ENCODE measurements at places on chromosomes 16 and 17. TPM values are rescaled to one million over a fixed set of nuclear protein-coding genes. Genes with fewer than 3 reads are reported as not detected.

Gene SLC22A31
- 5.4 TPM for total RNA-seq

Gene PRSS21
- 77.4 TPM for total RNA-seq

Gene TEKT3
- total RNA-seq = not detected

Gene TBC1D26
- 0.85 TPM for total RNA-seq

Gene ATP2A1
- total RNA-seq = 8.3 TPM

Gene HS3ST6
- total RNA-seq = not detected

- peak; percentile 25 for DNase-seq
These were observed 66.0 kb upstream of the ZNF423 start for GRCh38 chr16:49921791-49922456.

DNA sequence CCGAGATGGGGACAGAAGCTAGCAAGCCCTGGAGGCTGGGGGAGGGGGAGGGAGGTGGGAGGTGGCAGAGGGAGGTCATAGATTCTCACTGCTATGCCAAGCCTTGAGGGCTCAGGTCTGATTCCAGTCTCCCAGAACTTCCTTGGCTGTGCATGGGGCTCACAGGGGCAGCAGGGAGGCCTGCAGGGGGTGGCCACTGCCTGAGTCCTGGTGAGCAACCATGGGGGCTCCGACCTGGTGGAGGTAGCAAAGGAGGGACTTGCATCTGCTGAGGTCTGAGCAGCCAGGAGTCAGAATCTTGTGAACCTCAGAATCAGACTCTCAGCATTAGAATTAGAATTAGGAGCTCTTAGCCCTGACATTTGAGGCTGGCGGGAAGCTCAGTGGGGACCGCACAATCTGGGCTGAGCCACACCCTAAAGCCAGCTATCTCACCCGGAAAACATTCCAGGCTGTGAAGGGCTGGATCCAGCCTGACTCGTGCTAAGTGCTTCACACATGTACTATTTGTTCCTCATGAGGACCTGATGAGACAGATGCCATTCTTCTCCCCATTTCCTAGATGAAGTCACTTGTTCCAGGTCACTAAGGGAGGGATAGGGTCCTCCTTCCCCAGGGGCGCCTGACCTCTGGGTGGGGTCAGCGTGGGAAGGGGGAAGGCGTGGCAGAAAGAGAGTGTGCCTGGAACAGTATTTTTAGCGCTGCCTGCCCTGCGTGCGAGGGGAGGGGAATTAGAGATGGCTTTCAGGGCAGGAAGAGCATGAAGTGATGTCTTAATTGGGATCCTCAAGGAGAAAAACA lies 17.3 kb upstream of the KCNJ12 start:
- DNase-seq = peak; percentile 55

DNA sequence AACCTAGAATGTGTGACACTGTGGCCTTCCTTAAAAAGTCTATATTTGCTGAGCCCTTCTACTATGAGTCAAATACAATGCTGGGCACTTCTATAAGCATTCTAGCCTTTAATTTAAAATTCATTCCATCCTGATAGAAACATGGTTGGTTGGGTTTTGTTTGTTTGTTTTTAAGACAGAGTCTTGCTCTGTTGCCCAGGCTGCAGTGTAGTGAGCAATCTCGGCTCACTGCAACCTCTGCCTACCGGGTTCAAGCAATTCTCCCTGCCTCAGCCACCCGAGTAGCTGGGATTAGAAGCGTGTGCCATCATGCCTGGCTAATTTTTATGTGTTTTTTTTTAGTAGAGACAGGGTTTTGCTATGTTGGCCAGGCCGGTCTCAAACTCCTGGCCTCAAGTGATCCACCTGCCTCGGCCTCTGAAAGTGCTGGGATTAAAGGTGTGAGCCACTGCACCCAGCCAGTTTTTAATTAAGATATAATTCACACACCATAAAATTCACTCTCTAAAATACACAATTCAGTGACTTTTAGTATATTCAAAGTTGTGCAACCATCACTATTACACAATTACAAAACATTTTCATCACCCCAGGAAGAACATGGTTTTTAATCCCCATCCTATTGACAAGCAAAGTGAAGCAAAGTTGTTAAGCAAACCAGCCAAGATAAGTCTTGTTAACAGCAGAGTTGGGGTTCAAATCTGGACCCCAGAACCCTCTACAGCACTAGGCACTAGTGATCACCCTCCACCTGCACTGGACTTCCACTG lies 42.8 kb downstream of the CMTM4 start:
- no peak for DNase-seq

DNA sequence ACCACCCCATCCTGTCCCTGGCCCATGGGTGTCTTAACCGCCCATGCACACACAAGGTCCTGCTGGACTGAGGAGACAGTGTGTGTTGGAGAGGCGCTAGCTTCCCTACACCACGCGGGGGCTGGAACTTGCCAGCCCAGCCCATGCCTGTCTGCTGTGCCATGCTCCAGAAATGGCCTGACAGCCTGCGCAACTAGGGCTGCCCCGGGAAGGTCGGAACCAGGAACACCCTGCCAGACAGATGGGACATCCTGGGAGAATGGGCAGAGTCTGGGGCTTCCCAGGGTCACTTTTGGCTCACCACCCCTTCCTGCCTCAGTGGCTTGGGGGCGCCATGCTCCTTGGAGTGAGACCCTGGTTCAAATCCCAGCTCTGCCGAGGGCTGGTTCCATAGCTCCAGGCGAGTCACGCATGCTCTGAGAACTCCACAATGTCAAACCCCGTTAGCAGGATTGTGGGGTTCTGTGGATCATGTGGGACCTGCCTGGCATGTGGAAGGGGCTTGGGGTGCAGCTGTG lies 36.2 kb downstream of the SREBF1 start:
- no peak for DNase-seq

GRCh38 chr17:6574687-6575595 lies 18.6 kb upstream of the PITPNM3 start:
- no peak for DNase-seq

DNA sequence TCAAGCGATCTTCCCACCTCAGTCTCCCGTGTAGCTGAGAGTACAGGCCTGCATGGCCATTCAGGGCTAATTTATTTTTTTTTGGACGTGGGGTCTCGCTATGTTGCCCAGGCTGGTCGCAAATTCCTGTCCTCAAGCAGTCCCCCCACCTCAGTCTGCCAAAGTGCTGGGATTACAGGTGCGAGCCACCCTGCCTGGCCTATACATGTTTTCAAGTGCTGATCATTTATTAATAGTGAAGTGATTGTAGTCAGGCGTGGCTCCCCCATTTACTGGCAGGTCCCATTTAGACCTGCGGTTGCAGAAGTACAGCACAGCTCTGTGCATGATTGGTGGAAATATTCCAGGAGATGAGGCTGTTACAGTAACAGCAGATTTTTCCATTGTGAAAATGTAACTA lies 8.4 kb downstream of the FOXK2 start:
- no peak for DNase-seq

DNA sequence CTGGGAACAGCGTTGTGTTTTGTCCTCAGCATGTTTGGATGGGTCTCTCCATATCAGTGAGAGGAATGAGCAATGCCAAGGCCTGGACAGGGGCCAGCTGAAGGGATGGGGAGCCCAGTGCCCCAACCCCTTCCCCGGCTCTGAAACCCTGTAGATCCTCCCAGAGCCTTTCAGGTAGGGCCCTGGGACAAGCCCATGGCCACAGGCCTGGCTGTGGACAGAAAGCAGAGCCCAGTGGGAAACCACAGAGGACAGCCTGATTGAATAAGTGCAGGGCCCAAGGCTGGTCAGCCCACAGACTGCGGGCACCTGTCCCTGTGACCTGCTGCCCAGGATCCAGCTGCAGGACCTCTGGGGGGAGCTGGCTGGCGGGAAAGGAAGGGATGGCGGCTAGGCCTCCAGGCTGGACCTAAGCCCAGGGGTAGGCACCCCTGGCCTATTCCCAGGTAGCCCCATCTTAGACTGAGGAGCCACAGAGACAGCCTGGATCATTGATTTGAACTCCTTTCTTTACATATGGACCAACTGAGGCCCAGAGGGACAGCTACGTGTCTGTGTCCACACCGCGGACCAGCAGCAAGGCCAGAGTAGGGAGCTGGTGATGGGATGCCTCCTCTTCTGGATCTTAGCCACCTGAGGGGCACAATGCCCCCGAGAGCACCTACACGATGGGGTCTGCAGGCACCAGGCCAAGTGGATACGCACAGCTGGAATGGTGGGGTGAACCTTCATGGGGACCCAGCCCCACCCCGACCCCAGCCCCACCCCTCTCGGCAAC lies 1.3 kb downstream of the CCDC102A start:
- DNase-seq = no peak

GRCh38 chr17:75075597-75076336 lies 12.0 kb upstream of the SLC16A5 start:
- no peak for DNase-seq

- DNase-seq = no peak
These were observed 15.8 kb upstream of the KRT20 start for GRCh38 chr17:40900809-40901356.

DNA sequence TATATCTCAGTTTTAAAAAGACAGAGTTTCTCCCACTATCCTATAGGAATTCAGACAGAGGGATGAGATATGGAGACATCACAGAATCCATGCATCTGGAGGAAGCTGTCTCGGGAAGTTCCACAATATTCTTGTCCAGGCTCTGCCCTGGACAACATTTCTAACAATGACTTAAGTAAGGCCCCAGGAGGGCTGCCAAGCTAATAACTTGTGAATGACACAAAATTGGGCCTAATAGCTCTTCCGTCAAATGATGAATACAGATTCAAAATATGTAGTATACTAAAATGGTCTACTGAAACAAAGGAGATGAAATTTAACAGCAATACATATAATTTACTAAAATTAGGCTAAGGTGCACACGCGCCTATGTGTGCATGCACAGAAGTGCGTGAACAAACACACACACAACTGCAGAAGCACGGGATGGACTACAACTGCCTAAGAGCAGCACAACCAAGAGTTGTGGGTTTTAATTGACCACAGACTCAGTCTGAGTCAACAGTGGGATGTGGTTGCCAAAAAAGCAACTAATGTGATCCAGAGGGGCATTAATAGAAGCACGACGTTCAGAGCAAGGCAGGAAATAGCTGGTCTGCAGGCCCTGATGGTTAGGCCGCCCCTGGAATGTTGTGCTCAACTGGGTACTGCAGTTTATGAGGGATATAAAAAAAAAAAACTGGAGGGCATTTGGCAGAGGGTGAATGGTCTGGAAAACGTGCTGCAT lies 26.3 kb upstream of the HS3ST2 start:
- DNase-seq = peak; percentile 55

- no peak for DNase-seq
These were observed 13.9 kb downstream of the CYB5D2 start for GRCh38 chr17:4156750-4157381.

GRCh38 chr16:2751577-2752034 lies 832 bp upstream of the SRRM2 start:
- DNase-seq = no peak

- peak; percentile 70 for DNase-seq
These were observed 37.7 kb upstream of the SREBF1 start for GRCh38 chr17:17874478-17874877.

- DNase-seq = no peak
These were observed 26.0 kb upstream of the PRKCA start for GRCh38 chr17:66276328-66276937.

DNA sequence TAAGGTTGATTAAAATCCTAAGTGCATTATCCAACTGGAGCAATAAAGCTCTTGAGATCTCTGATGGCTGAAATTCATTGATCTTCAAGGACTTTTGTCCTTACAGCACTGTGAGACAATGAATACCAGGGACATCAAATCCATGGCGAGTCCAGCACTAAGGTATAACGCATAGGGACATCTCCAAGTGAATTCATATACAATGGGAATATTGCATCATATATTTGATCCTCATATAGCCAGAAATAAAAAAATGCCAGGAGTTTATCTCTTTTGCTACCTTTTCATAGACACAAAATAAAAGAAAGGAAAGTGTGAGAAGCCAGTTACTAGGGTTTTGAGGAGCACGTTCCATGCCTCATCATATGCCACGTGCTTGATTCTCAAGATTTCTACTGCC lies 112.5 kb upstream of the CDH13 start:
- DNase-seq = no peak

DNA sequence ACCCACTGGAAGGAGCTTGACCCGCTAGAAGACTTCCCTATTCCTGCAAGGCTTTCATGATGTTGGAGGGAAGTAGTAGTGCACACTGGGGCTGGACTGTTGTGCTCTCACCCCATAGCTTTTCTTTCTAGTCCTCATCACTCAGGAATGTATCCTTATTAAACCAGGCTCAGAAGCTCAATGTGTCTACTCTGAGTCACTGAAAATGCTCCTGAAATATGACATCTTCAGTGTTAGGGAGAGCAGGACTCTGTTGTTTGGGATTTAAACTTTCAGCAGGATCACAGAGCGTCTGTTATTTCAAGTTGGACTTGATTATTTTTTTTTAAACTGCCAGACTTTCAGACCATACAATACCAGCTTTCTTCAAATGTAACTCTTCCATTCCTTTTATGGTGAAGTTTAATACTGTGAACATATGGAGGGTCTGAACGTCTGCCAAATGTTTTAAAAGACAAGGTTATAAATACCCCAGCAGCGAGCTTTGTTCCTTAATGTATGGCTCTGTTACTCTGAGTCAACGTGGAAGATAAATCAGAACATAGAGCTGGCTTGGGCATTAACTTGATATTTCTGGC lies 257.5 kb downstream of the CDH11 start:
- DNase-seq = no peak

DNA sequence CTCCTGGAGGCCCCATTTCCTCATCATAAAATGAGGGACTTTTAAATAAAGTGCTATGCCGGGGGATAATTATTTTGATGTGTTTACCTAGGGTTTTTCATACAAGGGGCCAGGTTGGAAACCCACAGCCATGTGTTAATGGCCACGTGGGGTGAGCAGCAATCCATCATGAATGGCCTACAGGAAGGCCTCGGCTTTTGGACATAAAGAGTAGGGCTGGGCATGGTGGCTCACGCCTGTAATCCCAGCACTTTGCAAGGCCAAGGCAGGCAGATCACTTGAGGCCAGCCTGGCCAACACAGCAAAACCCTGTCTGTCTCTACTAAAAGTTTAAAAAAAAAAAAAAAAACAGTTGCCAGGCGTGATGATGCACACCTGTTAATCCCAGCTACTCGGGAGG lies 40.3 kb downstream of the MEAK7 start:
- DNase-seq = no peak
